OCI-M1 (cell line): ENCODE measurements at places on chromosomes 1 and 21.

GRCh38 chr1:15838721-15839120 is 8.8 kb upstream of the SPEN start:
- no peak for DNase-seq

GRCh38 chr1:180548686-180549317 is 10.0 kb upstream of the OVAAL start:
- no peak for DNase-seq

- DNase-seq: no peak
Measured at GRCh38 chr1:172720339-172720738, 61.4 kb downstream of the FASLG start.

DNA sequence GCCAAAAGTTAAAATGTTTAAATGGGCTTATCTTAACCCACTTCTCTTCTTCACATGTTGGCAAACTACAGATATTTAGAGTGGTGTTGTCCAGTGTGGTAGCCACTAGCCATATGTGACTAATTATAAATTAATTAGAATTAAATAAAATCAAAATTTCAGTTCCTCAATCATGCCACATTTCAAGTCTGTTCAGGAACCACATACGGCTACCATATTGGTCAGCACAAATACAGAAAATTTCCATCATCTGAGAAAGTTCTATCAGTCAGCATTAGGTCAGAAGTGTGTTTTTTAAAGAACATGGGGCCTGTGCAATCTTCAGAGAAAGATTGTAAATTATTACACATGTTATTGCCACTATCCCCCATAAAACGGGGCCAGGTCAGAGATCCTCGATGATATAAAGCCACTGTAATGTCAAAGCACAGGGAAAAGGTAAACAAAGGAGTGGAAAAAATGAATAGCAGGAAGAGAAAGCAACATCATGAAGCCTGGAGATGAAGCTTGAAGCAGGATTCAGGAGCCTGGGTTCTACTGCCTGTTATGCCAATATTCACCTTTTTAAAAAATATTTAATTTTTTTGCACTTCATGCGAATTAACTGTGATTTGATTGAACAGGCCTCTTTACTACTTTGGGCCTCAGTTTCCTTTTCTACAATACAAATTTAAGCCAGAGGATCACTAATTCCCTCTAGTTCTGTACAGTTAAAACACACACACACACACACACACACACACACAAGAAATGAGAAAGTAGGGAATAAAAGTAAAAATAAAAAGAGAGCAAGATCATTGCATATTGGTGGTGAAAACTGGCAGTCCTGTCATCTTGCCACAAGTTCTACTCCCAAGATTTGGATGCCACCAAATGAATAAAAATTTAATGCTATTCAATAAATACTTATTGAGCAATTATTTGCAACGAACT is 2.3 kb downstream of the RSBN1 start:
- peak; percentile 28 for DNase-seq

DNA sequence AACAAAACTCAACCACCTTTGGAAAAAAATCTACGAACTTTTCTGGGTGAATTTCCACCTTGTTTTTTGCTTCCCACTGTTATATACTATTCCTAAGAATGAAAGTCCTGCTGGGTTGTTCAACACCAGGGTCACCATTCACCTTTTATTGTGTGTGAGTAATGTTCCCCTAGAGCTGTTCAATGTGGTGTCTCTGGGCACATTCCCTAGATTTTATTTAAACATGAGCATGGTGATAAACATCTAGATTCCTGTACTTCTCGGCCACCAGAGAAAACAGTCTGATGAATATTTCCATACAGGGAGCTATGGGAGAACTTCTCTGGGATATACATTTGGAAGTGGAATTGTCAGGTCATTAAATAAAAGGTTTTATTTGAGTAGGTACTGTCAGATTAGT is 13.0 kb downstream of the FMN2 start:
- no peak for DNase-seq

- DNase-seq: no peak
Measured at GRCh38 chr1:37739222-37739621, 25.7 kb downstream of the EPHA10 start.

DNA sequence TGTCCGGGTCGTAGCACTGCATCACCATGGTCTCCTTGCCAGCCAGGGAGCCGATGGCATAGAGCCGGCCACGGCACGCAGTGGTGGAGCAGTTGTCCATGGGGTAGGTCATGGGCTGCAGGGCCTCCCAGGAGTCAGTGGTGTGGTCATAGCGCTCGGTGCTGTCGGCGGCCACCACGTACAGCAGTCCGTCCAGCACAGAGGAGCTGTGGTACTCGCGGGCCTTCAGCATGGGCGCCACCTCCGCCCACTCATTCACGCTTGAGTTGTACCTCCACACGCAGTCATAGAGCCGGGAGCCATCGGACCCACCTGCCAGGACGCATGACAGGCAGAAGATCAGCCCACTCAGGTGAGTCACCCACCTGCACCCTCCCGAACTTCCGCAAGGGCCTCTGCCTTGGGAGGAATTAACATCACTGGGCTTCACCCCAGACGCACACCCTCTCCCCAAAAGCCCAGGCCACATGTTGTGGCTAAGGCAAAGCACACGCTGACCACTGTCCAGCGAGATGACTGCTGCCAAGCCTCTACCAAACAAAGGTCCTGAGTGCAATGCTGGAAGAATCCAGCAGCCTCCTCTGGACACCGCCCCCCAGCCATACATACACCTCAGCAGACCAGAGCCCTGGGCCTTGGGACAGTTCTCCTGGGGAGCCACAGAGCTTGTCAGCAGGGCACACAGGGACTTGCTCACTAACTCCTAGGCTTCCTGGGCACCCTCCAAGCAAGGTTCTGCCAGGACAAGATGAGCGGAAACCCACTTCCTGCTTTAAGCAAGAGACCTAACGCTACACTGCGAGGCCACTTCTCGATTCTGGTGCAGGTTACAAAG is 3.3 kb downstream of the KLHL21 start:
- DNase-seq: no peak

- DNase-seq: no peak
Measured at GRCh38 chr1:6674771-6675170, 26.8 kb downstream of the DNAJC11 start.

- DNase-seq: no peak
Measured at GRCh38 chr1:1171546-1172340, 1.9 kb upstream of the TTLL10 start.

- no peak for DNase-seq
Measured at GRCh38 chr1:47847763-47848162, 149.4 kb downstream of the TRABD2B start.
